ENCODE measurements at places on chromosomes 12 and 14. TPM values are rescaled to one million over a fixed set of nuclear protein-coding genes. Genes with fewer than 3 reads are reported as not detected.

GRCh38 chr12:122354958-122355641, 67.4 kb downstream of the CLIP1 start:
- no peak for DNase-seq

The HELB gene
- 5.2 TPM for total RNA-seq

- peak; percentile 52 for DNase-seq
Observed at GRCh38 chr14:103257211-103257962, 76.7 kb upstream of the EIF5 start.

The FOXM1 gene
- total RNA-seq = 8.1 TPM

GRCh38 chr14:102799684-102800562, 22.7 kb downstream of the TRAF3 start:
- no peak for DNase-seq

DNA sequence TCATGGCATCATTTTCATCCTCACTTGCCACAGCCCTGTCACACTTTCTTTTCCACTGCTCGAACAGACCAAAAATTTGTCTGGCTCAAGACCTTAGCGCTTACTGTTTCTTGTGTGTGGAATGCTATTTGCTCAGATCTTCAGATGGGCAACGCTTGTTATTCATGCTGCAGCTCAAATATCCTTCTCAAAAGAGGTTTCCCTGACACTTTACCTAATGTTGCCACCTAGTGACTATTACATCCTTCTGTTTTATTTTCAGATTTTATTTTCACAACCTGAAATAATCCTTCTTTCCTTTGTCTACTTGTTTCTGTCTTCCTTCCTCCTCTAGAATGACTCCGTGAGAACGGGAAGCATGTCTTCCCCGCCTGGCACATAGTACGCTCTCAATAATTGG, 5.6 kb downstream of the FBXO33 start:
- DNase-seq = no peak

The OTX2 gene
- not detected for total RNA-seq

DNA sequence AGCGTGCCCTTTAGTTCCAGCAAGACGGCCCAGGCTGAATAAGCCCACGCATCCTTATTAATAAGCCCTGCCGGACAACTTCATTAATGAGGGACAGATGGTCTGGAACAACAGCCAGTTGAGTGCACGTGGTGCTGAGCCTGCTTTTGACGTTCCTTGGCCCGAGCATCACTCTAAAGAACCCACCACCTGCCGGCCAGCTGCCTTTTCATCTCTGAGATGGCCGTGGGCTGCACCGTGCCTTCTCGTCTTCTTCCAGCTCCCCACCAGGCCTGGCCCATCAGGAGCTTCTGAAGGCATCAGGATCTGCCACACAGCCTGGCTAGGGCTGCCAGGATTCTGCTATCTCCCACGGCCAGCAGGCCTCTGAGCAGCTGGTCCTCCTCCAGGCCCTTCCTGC, 80.0 kb downstream of the AACS start:
- DNase-seq = no peak

- no peak for DNase-seq
Observed at GRCh38 chr12:84637926-84638325, 274.7 kb downstream of the SLC6A15 start.

GRCh38 chr14:68649476-68650189, 143.2 kb downstream of the ZFP36L1 start:
- DNase-seq = peak; percentile 69
